ENCODE measurements at places on chromosomes 2 and 18.
A peak's percentile ranks its signal among the peaks of the same experiment; 100 is the strongest.

DNA sequence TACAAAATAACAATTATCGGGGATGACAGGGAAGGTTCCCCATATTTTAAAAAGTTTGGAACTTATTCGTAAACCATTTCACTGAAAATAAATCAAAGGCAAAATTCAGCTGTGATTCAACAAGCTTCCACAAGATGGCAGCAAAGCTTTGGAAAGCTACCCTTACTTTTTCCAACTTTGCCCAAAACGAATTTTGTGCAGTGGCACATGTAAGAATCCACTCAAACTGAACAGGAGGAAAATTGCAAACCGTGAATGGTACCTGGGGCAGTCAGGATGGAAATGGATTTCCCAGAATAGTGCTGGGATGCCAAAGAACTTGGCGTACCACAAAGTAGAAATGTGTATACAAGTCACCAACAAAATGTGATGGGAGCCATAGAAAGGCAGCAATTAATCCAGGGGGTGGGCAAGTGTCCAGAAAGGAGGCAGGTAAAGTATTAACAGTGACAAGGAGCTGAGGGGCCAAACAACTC lies 10.7 kb downstream of the RPL31 start:
- DNase-seq, result peak; percentile 60

DNA sequence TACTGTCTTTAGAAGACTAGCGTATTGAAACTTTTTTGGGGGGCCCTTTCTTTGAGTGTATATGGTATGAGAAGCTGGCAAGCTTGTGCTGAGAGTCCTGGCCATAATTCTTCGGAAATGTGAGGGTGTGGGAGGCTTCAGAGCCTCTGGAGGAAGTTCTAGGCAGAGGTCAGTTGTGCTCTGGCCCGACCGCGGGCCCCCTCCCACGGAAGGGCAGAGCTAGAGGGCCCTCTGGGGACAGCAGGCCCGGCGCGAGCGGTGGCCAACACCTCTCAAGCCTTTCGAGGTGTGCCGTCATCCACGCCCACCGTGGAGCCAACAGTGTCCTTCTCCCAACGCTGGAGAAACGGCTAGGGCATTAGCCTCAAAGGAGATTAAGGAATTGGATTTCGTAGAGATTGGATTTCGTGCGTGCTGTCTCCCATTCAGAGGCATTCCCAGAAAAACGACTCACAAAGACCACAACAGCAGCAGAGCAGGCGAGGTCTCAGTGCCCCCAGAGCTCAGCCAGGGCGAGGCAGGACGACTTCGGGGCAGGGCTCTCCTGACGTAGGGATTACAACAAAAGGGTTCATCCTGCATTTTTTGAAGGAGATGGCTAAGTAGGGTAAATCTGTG lies 2.2 kb upstream of the MTCL1 start:
- no peak for DNase-seq

DNA sequence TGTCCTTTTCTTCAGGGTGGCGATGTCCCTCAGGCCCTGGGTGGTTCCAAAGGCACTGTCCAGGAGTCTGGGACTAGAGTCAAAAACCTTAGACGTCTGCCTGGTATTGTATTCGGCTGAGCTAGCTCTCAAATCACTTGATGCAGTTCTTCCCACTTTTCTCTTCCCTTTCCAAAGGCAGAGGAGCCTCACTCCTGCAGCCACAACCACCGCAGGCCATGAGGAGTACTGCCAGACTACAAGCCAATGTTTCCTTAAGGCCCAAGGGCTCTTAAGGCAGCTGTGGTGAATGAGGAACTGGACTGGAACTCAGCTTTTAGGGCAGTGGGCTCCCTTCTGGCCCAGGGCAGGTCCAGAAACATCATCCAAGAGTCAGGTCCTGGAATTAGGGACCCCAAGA lies 360.7 kb downstream of the SPAG16 start:
- DNase-seq, result no peak

- DNase-seq, result no peak
Measured at GRCh38 chr2:653645-654425, 23.4 kb downstream of the TMEM18 start.

DNA sequence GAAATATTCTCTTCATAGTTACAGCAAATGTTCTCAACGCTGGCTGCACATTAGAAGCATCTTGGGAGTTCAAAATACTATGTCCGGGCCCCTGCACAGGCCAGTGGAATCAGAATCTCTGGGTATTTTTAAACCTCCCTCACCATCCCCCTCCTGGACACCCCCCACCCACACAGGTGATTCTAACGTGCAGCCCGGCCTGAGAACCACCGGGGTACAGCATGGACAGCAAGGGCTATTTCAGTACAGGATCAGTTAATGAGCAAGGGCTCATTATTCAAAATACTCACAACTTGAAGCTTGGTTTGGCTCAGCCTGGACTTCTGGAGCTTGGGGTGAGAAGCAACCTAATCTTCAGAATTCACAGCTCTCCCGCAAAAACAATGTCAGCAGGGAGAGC lies 31.4 kb downstream of the INO80C start:
- DNase-seq, result no peak

DNA sequence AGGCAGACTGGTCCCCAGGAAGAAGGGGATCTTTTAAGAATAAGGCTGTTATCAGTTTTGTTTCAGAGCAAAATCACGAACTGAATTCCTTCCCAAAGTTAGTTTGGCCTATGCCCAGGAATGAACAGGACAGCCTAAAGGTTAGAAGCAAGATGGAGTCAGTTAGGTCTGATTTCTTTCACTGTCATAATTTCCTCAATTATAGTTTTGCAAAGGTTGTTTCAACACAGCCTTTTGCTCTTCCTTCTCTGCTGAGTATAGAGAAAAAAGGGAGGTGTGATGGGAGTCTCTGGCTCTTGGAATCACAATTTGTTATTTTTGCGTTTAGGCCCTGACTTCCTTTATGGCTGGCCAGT lies 14.6 kb upstream of the KCNE4 start:
- no peak for DNase-seq

DNA sequence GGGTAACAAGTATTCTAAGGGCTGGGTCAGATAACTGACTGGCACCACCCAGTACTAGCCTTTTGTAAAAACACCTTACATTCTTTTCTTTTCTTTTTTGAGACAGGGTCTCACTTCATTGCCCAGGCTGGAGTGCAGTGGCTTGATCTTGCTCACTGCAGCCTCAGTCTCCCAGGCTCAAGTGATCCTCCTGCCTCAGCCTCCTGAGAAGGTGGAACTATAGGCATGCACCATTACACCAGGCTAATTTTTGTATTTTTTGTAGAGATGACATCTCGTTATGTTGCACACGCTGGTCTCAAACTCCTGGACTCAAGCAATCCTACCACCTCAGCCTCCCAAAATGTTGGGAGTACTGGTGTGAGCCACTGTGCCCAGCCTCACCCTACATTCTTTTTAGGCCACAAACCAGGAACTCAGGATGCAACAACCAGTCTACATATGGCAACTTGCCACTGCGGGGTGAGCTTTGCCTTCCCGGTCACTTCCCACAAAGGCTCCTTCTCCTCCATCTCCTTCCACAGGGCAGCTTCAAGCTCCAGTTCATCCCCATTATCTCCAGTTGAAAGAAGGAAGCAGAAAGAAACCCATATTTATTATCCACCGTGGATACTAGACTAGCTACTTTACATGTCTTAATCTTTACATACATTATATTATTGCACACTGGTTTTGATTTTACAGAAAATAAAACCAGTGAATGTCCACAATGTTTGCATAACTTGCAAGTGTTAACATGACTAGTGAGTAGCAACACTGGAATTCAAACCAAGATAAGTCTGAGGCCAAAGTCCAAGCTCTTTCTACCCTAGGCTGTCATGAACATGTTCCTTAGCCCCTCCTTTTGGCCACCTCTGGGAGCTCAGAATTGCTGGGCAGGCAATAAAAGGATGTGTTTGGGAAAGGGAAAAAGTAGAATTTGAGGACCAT lies 23.7 kb upstream of the AP1S3 start:
- DNase-seq, result no peak

GRCh38 chr2:164456619-164457018 lies 164.7 kb downstream of the GRB14 start:
- no peak for DNase-seq

GRCh38 chr18:11906176-11906575 lies 1.9 kb downstream of the MPPE1 start:
- no peak for DNase-seq

DNA sequence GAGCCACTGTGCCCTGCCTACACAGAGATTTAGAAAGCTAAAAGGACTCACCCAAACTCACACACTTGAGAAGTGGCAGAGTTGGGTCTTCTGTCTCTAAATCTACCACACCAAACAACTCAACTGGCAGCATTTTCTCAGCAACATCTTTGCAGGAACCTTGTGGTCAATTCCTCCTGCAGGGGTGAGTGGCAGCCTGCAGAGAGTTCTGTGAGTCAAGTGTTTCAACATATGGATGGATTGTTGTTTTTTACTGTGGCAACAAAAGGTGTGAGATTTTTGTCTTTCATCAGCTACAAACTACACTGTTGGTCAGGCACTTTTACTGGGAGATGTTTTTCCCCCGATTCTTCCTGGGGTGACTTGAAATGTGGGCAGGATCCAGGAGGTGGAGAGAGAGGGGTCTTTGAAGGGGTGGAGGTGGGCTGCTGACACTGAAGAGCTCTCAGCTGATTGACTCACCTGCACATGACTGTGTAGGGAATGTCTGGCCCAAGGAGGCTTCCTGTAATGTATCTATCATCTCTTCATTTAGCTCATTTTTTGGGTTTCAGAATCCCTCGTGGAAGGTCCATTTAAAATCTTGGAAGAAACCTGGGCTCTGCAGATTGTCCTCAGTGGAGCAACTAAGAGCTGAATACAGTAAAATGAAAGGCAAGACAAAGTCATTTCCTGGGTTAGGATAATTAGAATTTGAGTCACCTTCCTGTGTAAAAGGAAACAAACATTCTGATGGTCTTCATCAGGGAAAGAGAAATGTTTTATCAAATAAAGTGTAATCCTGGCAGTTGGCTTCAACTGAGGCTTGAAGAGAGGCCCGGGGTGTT lies 98.6 kb downstream of the MSH2 start:
- DNase-seq, result no peak

GRCh38 chr2:172552547-172553291 lies 3.2 kb upstream of the PDK1 start:
- DNase-seq, result no peak

DNA sequence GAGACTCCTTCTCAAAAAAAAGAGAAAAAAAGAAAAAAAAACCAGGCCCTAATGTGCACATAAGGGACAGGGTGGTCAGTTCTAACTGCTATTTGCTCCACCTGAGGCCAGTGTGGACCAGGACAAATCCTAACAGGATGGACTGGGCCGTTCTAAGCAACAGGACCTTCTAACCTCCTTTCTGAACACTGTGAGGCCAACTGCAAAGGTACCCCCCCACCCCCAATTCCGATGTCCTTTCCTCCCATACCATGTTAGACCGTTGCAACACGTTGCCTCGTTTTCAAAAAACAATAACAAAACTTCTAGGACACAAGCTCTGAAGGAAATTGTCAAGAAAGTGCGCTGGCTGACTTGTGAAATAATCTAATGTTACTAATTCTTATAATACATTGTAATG lies 1.2 kb downstream of the THAP4 start:
- DNase-seq, result no peak

- no peak for DNase-seq
Measured at GRCh38 chr2:180644709-180645108, 335.7 kb upstream of the UBE2E3 start.

DNA sequence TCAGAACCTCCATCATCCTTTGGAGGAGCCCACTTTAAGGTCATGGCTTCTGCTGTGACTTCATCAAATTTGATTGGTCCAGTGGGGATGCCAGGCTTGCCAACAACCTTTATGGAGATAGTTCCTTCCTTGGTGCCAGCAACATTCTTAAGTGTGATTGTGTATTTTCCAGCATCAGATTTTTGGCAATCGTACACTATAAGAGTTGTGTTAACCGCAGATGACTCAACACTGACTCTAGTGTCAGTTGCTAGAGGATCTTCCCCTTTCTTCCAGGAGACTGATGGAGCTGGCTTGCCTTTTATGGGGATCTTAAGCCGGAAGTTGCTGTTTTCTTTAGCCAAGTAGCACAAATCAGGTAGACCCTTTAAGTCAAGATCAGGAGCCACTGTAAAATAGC lies 98.7 kb downstream of the PLEKHA3 start:
- DNase-seq, result no peak

DNA sequence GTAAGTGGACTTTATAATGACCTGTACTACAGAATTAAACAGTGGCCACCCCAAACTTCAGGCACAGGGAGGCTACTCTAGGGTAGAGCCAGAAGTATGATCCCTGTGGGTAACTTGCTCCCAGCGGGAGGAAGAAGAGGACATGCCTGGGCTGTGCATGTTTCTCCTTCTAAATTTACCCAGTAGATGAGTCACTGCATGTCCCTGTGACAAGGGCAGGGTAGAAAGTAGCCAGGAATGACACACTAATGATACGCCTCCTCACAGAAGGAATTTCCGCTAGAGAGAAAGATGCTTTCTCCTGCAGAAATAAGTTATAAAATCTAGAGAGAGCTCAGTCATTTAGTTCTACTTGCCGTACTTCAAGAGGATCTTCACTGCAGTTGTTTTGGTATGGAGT lies 7.5 kb downstream of the ACYP2 start:
- DNase-seq, result no peak

- DNase-seq, result no peak
Measured at GRCh38 chr2:218002845-218003180, at the start of gene TNS1. Gene TNS1 (minus strand): TSS chr2:218002995. CDS start chr2:218002872, 123 bp downstream.

- DNase-seq, result peak; percentile 30
Measured at GRCh38 chr2:201132518-201132917, 16.6 kb downstream of the CFLAR start.

Data from CD4-positive, alpha-beta T cell treated with Interleukin-15 for 4 hours (primary cell).